ENCODE measurements at places on chromosomes 12 and 14.

DNA sequence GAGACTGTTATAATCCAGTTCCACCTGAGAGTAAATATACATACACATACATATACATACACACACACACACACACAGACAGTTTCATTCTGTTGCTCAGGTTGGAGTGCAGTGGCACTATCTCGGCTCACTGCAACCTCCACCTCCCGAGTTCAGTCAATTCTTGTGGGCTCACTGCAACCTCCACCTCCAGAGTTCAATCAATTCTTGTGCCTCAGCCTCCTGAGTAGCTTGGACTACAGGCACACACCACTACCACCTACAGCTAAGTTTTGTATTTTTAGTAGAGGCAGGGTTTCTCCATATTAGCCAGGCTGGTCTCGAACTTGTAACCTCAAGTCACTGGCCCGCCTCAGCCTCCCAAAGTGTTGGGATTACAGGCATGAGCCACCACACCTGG lies 8.9 kb upstream of the PHLDA1 start:
- no peak for DNase-seq

GRCh38 chr12:60201891-60202290 lies 606.1 kb downstream of the SLC16A7 start:
- no peak for DNase-seq

DNA sequence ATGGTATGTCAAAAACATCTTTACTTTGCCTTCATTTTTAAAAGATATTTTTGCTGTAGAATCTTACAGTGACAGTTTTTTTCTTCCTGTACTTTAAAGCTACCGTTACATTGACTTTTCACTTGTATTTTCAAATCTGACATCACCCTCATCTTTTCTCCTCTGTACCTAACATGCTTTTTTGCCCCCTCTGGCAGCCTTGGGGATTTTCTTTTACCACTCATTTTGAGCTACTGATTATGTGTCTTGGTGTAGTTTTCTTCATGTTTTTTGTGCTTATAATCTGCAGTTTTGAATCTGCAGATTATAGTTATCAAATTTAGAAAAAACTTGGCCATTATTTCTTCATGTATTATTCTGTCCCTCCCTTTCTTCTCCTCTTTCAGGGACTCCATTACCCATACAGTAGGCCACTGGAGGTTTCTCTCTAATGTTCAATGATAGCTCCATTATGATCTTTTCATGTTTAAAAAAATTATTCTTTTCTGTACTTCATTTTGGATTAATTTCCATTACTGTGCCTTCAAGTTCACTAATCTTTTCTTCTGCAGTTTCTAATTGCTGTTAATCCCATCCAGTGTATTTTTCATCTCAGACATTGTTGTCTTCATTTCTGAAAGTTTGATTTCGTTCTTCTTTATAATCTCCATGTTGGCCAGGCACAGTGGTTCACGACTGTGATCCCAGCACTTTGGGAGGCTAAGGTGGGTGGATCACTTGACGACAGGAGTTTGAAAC lies 70.0 kb downstream of the ACADS start:
- no peak for DNase-seq

DNA sequence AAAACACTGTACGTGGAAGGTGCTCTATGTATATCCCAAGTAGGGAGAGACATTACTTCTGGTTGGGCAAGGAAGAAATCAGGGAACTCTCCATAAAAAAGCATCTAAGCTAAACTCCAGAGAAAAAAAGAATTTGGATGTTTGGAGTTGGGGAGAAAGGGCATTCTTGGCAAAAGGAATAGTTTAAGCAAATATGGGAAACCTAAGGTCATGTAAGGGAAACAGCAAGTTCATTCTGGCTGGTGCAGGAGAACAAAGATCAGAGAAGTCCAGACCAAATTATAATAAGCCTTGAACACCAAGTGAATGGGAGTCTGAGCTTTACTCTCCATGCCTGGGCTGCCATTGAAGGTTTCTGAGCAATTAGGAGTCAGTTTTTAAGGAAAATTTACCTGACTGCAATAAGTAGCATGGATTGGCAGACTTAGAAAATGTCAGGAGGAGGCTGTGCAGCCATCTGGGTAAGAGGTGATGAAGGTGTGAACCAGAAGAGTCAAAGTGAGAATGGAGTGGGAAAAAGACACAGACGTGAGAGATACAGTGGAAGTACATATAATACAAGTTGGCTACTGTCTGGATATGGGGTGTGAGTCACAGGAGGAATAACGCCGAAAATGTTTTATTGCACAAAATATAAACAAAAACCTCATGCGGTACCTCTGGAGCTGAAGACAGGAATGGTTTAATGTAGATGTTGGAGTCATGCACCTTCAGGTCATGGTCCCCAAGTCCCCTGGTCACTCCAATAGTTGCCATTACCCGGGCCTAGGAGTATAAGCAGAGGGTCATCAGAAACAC lies 222.6 kb downstream of the MON2 start:
- DNase-seq = no peak

- DNase-seq = peak; percentile 46
Measured at GRCh38 chr12:4270831-4271716, 2.5 kb upstream of the CCND2 start.

DNA sequence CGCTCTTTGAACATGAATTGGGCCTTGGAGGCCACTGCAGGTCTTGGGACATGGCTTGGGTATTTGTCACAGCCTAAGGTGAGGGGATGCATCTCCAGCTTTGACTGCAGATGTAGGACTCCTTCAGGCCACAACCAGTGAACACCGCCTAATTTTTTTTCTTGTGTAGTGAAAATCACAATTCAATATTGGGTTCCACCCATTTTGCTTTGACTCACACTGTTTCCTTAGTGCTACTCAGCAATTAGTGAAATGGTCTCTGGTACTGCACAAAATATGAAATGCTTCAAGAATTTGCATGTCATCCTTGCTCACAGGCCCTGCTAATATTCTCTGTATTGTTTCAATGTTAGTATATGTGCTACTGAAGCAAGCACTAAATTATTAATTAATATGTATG lies 12.5 kb downstream of the TMEM253 start:
- no peak for DNase-seq

- no peak for DNase-seq
Measured at GRCh38 chr14:61954306-61954705, 192.1 kb downstream of the SNAPC1 start.

- DNase-seq = no peak
Measured at GRCh38 chr12:54523637-54524036, 25.8 kb upstream of the PDE1B start.

GRCh38 chr12:115722181-115722580 lies 555.3 kb downstream of the MED13L start:
- no peak for DNase-seq

DNA sequence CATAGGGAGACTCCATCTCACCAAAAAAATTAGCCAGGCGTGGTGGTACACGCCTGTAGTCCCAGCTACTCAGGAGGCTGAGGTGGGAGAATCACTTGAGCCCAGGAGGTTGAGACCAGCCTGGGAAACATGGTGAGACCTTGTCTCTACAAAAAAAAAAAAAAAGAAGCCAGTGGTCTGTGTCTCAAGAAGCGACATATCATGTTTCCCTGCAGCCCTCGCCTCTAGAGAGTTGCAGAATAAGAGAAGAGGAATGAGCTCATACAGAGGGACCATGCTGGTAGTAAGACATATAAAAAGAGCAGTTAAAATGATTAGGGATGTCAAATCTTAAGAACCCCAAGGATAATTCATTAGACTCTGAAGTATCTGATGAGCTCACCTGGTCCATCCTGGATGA lies 39.4 kb upstream of the BICDL1 start:
- no peak for DNase-seq

DNA sequence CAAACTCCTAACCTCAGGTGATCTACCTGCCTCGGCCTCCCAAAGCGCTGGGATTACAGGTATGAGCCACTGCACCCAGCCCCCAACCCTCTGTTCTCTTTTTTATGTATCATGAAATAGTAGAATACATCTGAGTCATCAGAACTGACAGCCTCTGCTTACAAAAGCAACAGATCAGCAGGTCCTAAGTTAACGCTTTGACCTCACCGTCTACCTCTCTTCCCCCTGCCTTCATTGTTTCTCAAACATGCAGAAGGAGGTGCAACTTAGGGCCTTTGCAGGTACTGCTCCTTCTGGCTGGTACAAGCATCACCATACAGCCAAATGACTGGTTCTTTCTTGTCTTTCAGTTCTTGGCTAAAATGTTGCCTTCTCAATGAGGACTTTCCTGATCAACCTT lies 249.2 kb downstream of the PAWR start:
- no peak for DNase-seq

DNA sequence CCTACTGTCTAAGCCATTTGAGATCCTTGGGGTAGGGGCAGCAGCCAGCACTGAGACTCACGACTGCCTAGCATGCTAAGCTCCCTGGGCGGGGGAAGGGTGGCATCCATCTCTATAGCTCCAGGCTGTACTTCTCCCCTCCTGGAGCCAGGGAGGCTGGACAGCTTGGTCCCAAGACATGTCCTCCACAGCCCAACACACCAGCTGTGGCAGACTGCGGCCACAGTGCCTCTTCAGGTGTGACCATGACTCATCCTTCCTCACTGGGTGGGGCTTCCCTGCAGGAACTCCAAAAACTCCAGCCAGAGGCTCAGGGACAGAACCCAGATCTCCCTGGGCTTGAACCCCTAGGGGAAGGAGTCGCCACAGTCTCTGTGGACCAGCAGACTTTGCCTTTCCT lies 193.9 kb downstream of the GPHN start:
- DNase-seq = no peak

DNA sequence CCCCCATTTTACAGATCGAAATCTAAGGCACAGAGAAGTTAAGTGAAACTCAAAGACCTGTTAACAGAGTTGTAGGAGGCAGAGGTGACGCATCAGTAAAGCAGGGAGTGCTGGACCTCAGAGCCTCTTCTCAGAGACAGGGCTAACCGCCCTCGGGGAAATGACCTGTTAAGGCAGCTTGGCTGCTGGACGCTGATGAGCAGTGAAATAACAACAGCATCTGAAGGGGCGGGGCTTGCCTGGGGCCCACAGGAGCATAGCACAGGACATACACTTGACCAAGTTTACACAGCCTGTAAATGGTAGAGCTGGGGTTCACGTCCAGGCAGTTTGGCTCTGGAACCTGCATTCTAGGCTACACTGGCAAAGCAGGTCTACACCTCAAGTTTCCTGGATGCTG lies 39.3 kb downstream of the LRTM2 start:
- DNase-seq = no peak

- DNase-seq = no peak
Measured at GRCh38 chr12:127178052-127178451, 1088.9 kb upstream of the TMEM132C start.

DNA sequence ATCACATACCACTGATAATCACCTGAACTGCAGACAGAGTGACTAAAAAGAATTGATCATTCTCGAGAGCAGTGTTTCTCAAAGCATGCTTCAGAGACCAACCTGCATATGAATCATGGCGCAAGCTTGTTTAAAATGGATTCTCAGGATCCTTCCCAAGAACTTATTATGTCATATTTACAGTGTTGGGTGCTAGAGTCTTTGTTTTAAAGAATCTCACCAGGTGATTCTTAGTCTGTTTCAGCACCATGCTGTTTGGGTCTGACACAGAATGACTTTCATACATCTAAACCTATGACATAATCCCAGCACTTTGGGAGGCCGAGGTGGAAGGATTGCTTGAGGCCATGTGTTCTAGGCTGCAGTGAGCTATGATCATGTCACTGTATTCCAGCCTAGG lies 31.3 kb upstream of the SSPN start:
- DNase-seq = no peak

GRCh38 chr12:13208533-13209435 lies 12.3 kb downstream of the EMP1 start:
- no peak for DNase-seq

GRCh38 chr12:120199595-120200306 lies 1.2 kb downstream of the RPLP0 start:
- DNase-seq = no peak

DNA sequence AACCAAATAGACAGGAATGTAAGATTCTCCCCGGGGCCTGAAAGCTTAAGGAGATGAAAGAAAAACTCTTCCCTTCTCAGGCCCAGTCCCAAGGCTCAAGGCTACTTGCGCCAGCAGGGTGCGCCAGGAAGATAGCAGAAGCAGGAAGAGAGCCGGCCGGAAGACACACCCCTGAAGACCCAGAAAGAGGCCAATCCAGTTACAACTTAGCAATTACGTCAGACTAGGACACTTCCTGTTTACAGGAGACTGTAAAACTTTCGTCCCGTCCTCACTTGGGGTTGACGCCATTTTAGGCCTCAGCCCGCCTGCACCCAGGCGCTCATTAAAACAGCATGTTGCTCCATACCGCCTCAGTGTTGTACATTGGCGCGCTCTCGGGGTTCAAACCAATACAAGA lies 9.4 kb downstream of the COX16 start:
- no peak for DNase-seq

DNA sequence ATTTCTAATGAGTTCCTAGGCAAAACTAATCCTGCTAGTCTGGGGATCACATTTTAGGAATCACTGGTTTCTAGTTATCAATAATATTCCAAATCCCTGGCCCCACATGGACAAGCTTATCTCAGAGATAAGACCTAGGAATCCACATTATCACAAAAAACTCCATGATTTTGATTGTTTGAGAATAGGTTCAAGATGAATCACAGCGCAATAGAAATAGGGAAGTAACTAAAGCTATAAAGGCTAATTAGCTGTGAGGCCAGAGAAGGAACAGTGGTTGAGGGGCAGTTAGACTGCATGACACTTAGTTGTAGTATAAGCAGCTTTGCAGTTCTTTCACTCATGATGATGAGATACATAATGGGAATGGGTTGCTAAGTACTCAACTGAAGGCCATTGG lies 13.1 kb upstream of the ATP5F1B start:
- DNase-seq = no peak

GRCh38 chr14:101839236-101839635 lies 77.7 kb downstream of the PPP2R5C start:
- no peak for DNase-seq

DNA sequence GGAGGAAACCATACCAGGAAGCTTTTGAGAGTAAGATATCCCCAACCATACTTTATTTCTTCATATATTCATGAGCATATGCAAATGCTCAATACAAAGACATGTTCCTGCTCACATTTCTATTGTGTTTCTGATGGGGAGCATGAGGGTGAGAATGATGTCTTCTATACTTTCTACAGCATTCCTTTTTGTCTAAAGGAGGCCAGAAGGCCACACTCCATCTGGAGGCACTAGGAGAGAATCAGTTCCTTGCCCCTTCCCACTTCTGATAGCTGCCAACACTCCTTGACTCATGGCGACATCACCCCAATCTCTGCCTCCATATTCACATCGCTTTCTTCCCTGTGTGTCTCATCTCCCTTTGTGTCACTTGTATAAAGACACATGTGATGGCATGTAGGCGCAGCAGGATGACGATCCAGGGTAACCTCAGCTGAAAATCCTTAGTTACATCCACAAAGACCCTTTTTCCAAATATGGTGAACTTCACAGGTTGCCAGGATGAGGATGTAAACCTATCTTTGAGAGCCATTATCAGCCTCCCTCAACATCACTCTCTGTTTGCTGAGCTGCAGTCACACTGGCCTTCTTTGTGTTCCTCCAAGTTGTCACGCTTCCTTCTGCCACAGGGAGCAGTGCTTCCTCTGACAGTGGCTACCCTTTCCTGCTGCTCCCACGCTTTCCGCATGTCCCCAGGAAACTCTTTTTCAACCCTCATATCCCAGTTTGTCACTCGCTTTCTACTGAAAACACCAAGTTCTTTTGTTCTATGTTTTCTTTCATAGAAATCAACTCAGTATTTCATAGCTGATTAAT lies 96.9 kb downstream of the STXBP6 start:
- no peak for DNase-seq
